ENCODE measurements at places on chromosomes 2 and 18. TPM values are rescaled to one million over a fixed set of nuclear protein-coding genes. Genes with fewer than 3 reads are reported as not detected.

Gene AMER3
- not detected for total RNA-seq

Gene LOXHD1
- not detected for total RNA-seq

Gene CNOT9
- total RNA-seq, result 46.0 TPM

Gene NEU2
- not detected for total RNA-seq

- peaks cover 10% of the 10 kb centered on the region for H3K4me1 ChIP-seq
- H3K27ac ChIP-seq, result no peak overlapping the region
- H3K4me3 ChIP-seq, result peak overlapping the region; percentile 97
- H3K36me3 ChIP-seq, result no peaks in the 10 kb centered on the region
- no peak for DNase-seq
- no peaks in the 10 kb centered on the region for H3K27me3 ChIP-seq
Measured at GRCh38 chr18:79070486-79070885, 1.3 kb downstream of the ATP9B start.

DNA sequence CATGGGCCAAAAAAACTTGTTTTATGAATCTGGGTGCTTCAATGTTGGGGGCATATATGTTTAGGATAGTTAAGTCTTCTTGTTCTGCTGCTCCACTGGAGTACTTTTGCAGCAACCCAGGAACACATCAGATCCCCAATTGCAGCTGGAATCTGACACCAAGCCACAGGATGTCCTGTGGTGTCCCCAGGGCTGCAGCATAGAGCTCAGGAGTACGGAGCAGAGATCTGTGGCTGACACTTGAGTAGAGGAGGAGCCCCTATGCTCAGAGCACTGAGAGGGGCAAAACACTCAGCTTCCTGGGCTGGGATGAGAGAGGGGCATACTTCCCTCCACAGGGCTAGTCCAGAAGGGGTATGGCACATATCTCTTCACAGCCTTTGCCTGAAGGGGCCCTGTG, 138.9 kb upstream of the ERBB4 start:
- no peaks in the 10 kb centered on the region for H3K4me1 ChIP-seq
- H3K27me3 ChIP-seq, result no peaks in the 10 kb centered on the region
- DNase-seq, result no peak
- H3K27ac ChIP-seq, result no peak overlapping the region

- no peaks in the 10 kb centered on the region for H3K27me3 ChIP-seq
- no peak for DNase-seq
- no peak overlapping the region for H3K4me3 ChIP-seq
Measured at GRCh38 chr2:215787025-215787424, 226.3 kb downstream of the MREG start.

GRCh38 chr2:99524056-99524455, 34.2 kb upstream of the REV1 start:
- H3K36me3 ChIP-seq, result no peaks in the 10 kb centered on the region
- no peak overlapping the region for H3K4me3 ChIP-seq
- H3K27ac ChIP-seq, result no peak overlapping the region
- H3K4me1 ChIP-seq, result no peaks in the 10 kb centered on the region
- H3K27me3 ChIP-seq, result peaks cover 96% of the 10 kb centered on the region

GRCh38 chr2:172826522-172826921, 90.9 kb downstream of the RAPGEF4 start:
- no peaks in the 10 kb centered on the region for H3K27me3 ChIP-seq
- H3K4me3 ChIP-seq, result no peak overlapping the region
- no peak for DNase-seq
- no peaks in the 10 kb centered on the region for H3K36me3 ChIP-seq

GRCh38 chr2:86216575-86217555, 17.6 kb downstream of the MRPL35 start:
- no peaks in the 10 kb centered on the region for H3K4me1 ChIP-seq
- no peak overlapping the region for H3K27ac ChIP-seq
- no peaks in the 10 kb centered on the region for H3K27me3 ChIP-seq
- no peak for DNase-seq
- no peak overlapping the region for H3K4me3 ChIP-seq

GRCh38 chr2:207490441-207490840, 39.3 kb upstream of the CREB1 start:
- DNase-seq, result no peak
- H3K4me1 ChIP-seq, result no peaks in the 10 kb centered on the region
- no peaks in the 10 kb centered on the region for H3K27me3 ChIP-seq
- H3K36me3 ChIP-seq, result no peaks in the 10 kb centered on the region

All from PC-9 (cell line).